Neural progenitor cell (in vitro differentiated cells): ENCODE measurements at places on chromosomes 2 and 18. TPM values are rescaled to one million over a fixed set of nuclear protein-coding genes. Genes with fewer than 3 reads are reported as not detected.
A peak's percentile ranks its signal among the peaks of the same experiment; 100 is the strongest.

The SCN9A gene
- total RNA-seq: 1.1 and 1.2 TPM in 2 replicates

DNA sequence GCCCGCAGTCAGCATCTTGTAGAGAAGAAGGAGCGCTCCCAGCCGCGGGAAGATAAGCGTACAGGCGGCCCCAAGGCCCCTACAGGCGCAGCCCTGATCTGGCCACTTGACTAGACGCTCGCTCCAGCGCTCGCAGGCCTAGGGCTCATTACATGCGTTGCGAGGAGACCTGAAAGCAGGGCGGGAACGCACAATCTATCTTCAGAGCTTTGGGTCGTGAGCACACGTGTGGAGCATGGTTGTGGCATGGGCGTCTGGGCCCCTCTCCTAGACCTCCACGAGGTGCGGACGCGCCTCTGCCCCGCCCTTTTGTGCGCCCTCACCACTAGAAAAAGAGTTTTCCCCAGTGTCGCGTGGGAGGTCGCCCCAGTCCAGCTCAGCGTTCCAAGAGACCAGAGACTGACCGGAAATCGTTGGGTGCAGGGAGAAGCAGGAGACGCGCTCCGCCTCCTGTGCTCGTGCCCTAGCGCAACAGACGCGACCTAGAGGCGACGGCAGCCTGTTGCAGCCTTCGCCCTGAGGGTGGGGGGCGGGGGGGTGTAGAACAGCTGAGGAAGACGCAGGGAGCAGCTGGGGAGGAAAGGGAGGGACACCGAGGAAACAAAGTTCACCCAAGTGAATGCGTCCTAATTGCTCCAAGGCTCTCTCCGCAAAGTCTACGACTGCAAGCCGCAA is 12.6 kb downstream of the NR4A2 start:
- peak; percentile 49 for DNase-seq

The DSC2 gene
- 11.9 and 16.0 TPM in 2 replicates for total RNA-seq

- DNase-seq: no peak
Observed at GRCh38 chr2:223102040-223102400, 50.0 kb downstream of the KCNE4 start.

GRCh38 chr2:54015798-54016699 is 45.3 kb upstream of the PSME4 start:
- no peak for DNase-seq

The GPR55 gene
- not detected in 2 replicates for total RNA-seq

DNA sequence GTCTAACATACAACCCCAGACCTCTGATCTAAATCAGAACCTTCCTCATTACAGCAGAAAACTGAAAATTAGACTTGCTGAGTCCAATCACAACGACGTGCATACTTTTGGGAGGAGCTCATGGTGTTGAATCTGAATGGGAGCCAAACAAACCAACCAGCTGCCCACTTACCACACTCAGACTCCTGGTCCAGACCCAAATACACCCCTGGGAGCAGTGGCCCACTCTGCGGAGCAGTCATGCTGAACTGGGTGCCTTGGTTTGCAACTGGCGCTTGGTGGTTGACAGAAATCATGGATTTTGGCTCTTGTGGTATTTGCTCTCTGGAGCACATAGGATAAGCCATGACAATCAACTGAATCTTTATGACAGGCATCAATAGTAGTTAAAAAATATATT is 253.6 kb upstream of the TNP1 start:
- no peak for DNase-seq

The C2orf76 gene
- 13.4 and 16.8 TPM in 2 replicates for total RNA-seq

The TPO gene
- not detected in 2 replicates for total RNA-seq

DNA sequence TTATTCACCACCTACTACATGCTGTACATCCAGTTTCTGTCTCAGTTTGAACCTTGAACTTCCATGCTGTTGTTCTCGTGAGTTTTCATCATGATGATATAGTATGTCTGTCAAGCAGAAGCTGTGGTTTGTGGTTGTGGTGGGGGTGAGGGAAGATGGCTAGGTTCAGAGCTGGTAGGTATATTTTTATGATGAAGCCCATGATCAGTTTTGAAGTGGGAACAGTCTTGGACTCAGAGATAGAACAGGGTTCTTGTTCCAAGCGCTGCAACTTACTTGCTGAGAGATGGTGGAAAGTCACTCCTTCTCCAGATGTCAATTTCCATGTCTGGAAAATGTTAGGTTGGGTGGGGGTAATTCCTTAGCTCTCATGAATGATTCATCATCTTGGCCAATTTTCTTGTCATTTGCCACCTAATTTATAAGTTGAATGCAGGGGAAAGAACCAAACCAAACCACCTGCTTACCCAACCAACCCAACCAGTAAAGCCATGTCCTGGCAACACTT is 21.6 kb downstream of the PMAIP1 start:
- DNase-seq: no peak

The CDCA7 gene
- total RNA-seq: 31.4 and 36.8 TPM in 2 replicates

GRCh38 chr18:5628512-5629255 is 84.9 kb upstream of the EPB41L3 start:
- DNase-seq: peak; percentile 71

The HOXD3 gene
- total RNA-seq: not detected in 2 replicates

DNA sequence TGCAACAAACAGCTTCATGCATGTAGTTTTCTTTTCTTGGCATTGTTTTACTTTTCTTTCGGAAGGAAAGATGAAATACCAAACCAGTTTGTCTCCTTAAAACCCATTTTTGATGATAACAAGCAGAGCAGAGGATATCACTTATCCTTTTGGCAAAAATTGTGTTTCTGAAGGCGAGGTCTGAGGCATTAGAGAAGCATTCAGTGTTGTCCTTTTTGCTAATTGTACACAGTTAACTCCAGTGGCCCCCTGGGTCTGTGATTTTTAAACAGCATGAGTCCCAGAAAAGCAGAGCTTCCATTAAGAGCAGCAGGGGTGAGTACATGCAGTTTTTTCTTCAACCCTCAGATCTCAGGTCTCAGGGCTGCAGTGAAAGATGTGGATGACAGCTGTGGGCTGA is 41.3 kb downstream of the TTC39C start:
- peak; percentile 41 for DNase-seq

DNA sequence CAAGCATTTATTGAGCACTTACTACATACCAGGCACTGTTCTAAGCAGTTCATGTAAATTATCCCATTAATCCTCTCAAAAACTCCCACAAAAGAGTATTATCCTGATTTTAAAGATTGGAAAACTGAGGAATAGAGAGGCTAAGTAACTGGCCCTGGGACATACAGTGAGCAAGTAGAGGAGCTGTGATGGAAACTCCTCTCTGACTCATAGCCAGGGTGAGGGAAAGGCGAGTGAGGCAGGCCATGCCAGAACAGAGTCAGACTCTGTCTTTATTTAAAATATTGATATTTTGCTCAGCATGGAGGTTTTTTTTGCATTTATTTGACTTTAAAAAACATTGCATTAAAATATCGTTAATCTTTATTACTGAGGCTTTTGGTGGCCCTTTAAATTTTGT is 208.0 kb downstream of the LOXHD1 start:
- DNase-seq: no peak

DNA sequence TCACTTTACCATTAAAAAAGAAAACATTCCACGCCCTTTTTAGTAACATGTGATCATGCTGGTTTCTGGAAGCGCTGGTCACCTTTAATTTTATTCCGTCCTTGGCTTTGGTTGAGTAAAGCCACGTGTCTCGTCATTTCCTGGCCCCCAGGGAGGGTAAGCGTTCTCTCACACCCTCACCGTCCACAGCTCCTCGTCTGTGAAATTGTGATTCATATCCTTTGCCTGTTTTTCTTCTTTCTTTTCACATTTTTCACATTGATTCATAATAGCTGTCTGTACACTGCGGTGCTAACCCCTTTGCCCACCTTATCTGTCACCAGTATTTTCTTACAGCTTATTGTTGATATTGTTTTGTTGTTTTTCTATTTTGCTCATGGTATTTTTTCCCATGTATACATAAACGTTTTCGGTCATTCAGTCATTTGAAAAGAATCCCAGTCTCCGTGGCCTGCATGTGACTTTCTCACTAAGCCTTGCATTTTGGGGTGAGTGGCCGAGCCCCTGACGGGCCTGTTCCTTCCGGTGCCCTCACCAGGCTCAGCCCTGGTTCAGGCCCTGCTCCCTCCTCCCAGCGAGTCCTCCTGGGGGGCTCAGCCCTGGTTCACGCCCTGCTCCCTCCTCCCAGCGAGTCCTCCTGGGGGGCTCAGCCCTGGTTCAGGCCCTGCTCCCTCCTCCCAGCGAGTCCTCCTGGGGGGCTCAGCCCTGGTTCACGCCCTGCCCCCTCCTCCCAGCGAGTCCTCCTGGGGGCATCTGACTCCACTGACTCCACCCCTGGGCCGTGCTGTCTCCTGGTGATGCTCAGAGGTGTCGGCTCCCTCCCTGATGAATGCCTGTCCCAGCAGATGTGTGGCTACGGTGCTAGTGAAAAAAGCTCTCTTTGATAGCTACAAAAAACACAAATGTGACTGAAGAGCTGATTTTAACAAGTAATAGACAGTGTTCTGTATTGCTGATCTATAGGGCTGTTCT is 249.7 kb upstream of the PXDN start:
- DNase-seq: no peak

DNA sequence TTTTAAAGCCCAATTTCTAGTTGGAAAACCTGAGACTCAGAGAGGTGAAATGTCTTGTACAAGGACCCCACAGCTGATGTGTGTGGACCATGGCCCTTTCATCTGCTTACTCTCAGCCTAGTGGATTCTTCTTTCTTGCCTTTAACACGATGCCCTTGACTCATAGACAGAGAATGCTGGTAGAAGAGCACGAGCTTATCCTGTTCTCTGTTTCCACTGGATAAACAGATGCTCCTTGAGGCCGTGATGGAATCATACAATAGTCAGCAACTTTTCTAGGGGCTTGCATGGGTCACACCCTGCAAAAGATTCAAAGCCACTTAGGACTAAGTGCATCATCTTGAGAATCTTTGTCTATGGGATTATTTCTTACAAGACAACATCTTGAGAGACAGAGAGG is 50.9 kb downstream of the MYCN start:
- no peak for DNase-seq

- DNase-seq: no peak
Observed at GRCh38 chr18:24552218-24552617, 91.8 kb downstream of the HRH4 start.

GRCh38 chr2:39996653-39997080 is 217.6 kb upstream of the THUMPD2 start:
- DNase-seq: no peak

DNA sequence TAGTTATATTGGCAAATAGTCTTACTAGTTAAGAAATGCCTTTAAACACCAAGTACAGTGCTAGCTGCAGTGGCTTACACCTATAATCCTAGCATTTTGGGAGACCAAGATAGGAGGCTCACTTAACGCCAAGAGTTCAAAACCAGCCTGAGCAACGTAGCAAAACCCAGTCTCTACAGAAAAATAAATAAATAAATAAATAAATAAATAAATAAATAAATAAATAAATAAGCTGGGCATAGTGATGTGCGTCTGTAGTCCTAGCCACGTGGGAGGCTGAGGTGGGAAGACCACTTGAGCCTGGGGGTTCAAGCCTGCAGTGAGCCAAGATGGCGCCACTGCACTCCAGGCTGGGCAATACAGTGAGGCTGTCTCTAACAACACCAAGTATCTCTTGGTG is 158.6 kb upstream of the ALPP start:
- no peak for DNase-seq

GRCh38 chr18:58076052-58076451 is 32.0 kb downstream of the NEDD4L start:
- DNase-seq: no peak

The KLHL41 gene
- 0.06 and 0.31 TPM in 2 replicates for total RNA-seq

- no peak for DNase-seq
Observed at GRCh38 chr2:529852-530251, 147.4 kb downstream of the TMEM18 start.

The CNGA3 gene
- total RNA-seq: not detected in 2 replicates

GRCh38 chr2:173326806-173327205 is 27.9 kb upstream of the CDCA7 start:
- DNase-seq: no peak

- DNase-seq: peak; percentile 78
Observed at GRCh38 chr2:152635635-152636298, 81.5 kb downstream of the PRPF40A start.

- DNase-seq: no peak
Observed at GRCh38 chr2:238003234-238004031, 36.6 kb downstream of the UBE2F start.

- DNase-seq: no peak
Observed at GRCh38 chr2:162063899-162064298, 10.1 kb downstream of the DPP4 start.

GRCh38 chr2:61759718-61760117 is 94.1 kb downstream of the FAM161A start:
- no peak for DNase-seq

DNA sequence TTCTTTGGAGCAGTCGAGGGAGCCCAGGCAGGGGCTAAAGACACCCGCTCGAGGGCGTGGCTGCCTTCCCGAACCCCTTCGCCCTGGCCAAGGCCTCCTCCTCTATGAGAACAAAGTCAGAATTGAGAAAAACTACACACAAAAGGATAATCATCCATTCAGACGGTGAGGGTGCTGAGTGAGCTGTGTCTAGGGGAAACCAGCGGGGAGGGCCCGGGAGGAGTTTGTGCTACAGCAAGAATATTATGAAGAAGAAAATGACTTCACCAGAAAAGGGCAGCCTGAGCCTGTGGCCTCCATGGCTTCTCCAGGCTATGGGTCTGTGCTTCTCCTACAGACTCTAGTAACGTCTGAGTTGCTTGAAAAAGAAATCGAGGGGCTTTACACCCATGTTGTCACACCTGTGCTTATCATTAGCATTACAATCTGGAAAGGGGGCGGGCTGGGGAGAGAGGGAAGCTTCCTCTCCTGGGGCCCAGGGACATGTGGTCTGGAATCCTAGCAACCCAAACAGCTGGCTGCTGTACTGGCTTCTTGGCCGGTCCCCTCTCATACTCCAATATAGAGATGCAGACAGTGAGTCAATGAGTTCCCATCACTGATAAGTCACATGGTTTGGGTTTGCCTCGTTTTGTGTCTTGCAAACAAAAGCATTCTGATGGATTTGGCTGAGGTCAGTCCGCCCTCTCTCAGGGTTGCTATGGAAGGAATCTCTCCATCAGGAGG is 52.0 kb upstream of the ARL4C start:
- DNase-seq: no peak

GRCh38 chr2:127552336-127552735 is 16.9 kb downstream of the MYO7B start:
- no peak for DNase-seq

The SERPINB12 gene
- not detected in 2 replicates for total RNA-seq

The SPR gene
- total RNA-seq: 2.2 and 4.4 TPM in 2 replicates

The ACMSD gene
- not detected in 2 replicates for total RNA-seq

DNA sequence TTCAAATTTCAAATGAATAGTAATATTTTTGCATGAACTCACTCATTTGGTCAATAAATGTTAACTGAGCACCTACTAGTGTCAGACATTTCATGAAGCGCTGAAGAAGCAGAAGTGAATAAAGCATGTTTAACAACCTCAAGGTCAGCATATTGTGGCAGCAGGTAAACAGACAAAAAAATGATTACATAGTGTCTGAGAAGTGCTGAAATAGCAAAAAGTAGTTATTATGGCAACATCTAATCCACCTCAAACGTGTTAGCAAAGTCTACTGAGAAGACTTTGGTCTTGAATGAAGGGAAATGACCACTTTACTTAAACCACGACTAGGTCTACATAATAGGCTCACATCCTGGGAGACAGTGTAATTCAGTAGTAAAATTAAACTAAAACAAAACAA is 452.2 kb upstream of the LRATD1 start:
- no peak for DNase-seq

The ICA1L gene
- 11.7 and 27.5 TPM in 2 replicates for total RNA-seq

- no peak for DNase-seq
Observed at GRCh38 chr2:204545861-204546735, 823 bp downstream of the PARD3B start.
